ENCODE measurements at places on chromosomes 5 and 9. TPM values are rescaled to one million over a fixed set of nuclear protein-coding genes. Genes with fewer than 3 reads are reported as not detected.

Gene SPOCK1
- total RNA-seq: 0.27 TPM

Gene MEIKIN
- total RNA-seq: not detected

Gene ADAMTS2
- 3.9 TPM for total RNA-seq

Gene CDK5RAP2
- 56.2 TPM for total RNA-seq

Gene CDKN2B
- 9.8 TPM for total RNA-seq

Gene PCDHA1
- not detected for total RNA-seq

Gene SHOC1
- total RNA-seq: 1.1 TPM

Gene TRPM6
- 0.44 TPM for total RNA-seq

DNA sequence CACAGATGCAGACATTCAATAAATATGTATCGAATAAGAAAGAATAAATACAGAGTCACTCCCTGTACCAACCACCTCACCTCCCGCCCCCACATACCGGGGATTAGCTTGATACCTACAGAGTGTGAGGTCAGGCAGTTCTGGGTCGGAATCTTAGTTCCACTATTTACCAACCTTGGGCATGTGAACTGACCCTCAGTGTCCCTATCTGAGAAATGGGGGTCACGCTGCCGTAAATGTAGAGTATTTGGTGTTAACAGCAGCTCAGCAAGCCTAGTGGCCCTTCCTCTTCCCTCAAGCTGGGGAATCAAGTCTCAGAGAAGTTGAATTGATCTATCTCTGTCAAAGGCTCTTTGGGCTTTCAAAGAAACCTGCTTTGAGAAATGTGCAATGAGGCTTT is 25.4 kb downstream of the CCNJL start:
- DNase-seq: no peak

DNA sequence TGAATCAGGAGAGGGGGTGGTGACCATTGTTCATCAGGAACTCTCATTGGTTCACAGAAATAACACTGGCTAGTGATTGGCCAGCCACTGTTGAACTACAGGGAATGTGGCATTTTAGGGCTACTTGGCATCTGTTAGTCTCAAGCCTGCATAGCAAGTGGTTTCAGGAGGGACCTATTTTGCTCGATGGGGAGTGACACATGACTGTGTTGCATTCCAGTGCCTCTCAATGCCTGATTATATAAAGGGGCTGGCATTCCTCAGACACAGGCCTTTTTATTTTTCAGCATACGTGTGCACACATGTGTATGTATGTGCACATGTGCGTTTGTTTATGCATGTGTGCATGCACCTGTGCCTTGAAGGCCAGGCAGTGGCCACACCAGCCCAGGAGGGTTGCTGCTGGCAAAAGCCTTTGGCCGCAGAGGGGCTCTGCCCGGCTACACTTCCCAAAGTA is 23.2 kb downstream of the FGD3 start:
- no peak for DNase-seq

GRCh38 chr9:35070823-35071813 is 1.3 kb downstream of the VCP start:
- DNase-seq: no peak

GRCh38 chr5:173496129-173496882 is 120.1 kb downstream of the BOD1 start:
- DNase-seq: no peak

- DNase-seq: no peak
Observed at GRCh38 chr5:1465117-1465516, 19.9 kb upstream of the SLC6A3 start.

DNA sequence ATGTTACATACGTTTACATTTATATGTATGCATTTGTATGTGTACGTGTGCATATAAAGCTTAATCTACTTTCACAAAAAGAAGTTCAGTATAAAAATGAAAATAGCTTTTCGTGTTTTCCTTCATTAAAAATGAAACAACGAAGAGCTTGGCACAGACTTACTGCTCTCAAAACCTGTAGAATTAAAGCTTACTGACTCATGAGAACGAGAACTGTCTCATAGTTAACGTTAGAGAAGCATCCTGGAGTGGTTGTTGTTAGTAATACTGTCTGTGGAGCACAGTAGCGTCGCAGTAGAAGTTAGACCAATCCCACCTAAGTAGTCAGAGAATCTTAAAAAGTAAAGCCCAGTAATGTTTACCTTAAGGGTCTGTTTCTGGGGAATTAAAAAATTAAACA is 1.3 kb downstream of the MAT2B start:
- DNase-seq: no peak

DNA sequence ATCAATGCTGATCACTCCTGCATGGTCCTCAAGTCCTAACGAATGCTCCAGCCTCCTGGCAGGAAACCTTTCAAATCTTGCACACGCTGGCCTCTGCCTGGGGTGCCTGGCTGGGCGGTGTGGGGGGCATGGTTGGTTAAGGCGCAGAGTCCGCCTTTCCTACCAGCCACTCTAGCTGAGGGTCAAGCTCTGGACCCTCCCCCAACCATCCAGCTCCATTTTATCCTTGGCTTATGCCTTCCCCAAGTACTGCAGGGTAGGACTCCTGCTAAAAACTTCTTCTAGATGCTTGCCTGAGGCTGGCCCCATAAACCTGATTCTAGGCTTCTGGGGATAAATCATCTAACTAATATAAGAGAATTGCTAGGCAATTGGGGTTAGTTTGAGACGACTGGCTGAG is 808 bp upstream of the MVB12B start:
- DNase-seq: no peak

- no peak for DNase-seq
Observed at GRCh38 chr9:77726289-77726688, 78.2 kb upstream of the GNA14 start.

GRCh38 chr5:124552526-124552925 is 193.9 kb downstream of the ZNF608 start:
- no peak for DNase-seq
